Neuronal stem cell (in vitro differentiated cells): ENCODE measurements at places on chromosomes 12 and 14.

GRCh38 chr14:94936401-94936892, 166.5 kb upstream of the GSC start:
- DNase-seq: no peak

GRCh38 chr12:65620046-65620445, 204.2 kb upstream of the HMGA2 start:
- no peak for DNase-seq

DNA sequence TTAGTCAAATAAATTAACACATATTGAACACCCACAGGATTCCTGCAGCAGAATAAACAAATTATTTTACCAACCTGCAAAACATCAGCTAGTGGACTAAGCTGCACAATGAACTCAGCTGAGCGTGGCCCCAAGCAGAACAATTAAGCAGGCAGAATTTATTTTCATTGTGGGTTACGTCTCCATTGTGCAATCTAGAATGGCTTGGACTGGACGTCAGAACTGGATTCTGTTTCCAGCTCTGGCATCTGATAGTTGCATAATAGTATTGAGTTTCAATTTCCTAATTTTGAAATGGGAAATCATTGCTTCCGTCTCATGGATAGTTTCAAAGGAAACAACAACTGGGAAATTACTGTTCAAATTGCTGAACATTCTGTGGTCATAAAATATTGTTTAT, 35.5 kb upstream of the RERG start:
- no peak for DNase-seq

DNA sequence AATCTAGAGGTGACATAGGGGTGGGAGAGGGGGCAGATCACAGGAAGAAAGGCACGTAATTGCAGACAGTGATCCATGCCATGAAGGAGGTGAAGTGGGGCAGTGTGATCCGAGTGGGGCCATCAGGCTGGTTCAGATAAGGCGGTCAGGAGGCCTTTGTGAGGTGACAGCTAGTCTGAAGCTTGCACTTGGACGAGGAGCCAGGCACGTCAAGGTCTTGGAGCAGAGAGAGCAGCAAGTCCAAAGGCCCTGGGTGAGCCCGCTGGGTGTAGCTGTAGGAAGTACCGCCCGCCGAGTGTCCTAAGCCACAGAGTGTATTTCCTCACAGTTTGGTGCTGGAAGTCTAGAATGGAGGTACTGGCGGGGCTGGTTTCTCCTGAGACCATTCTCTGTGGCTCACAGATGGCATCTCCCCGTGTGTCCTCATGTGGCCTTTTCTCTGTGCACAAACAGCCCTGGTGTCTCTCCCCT, 23.6 kb downstream of the RHOF start:
- no peak for DNase-seq

GRCh38 chr14:87087881-87088280, 905.1 kb downstream of the GALC start:
- no peak for DNase-seq

- no peak for DNase-seq
Measured at GRCh38 chr12:95820096-95820703, 29.6 kb upstream of the NTN4 start.

DNA sequence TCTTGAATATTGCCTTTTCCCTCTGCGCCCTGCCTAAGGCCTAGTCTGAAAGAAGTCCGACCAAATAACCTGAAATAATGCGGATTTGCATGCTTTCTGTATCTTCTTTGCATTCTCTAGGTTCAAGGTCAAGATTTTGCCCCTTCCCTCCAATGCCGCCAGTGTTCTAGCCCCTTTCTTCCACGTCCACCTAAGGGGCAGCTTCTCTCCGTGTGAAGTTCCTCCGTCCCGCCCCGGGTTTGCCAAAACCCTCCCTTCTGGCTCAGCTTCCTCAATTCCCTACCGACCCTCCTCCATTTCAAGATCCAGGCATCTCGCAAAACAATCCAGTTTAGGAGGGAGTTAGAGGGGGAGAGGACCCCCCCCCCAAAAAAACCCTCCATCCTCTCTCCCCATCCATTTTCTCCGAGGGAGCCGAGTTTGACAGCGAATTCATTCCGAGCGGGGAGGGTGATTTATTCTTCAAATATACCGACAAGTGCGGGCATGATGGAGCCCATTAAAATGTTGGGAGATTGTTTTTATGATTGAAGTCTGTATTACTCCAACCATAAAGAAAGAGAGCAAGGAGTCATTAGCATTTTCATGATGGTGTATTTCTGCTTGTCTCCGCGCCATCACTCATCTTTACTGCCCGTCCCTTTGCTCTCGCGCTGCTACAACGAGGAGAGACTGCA, 20.9 kb upstream of the ATP5MC2 start:
- DNase-seq: no peak

DNA sequence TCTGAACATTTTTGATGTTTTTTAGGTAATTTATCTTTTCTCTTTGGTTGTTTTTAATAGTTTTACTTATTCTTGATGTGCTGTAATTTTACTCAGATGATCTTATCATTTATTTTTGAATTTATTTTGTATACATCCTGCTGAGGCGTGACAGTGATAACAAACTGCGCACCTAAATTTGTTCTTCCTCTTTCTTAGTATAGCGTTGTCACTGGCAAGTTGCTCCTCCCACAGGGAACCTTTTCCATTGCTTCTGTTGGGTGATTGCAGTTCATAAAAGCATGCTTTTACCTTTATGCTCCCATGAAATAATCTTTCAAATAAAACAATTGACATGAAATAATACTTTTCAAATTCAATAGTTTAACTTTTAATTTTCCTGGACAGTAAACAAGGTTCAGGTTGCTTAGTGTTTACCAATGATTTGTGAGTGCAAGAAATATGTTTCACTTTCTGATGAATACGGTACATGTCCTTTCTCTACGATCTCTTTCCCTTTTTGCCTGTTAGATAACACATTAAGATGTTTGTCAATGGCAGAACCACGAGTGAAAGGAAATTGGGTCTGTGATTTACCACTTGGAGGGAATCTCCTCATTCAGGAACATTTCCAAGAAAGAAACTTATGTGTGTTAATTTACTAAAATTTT, 223.3 kb downstream of the CCDC91 start:
- no peak for DNase-seq

GRCh38 chr12:81330480-81330879, 252.6 kb downstream of the ACSS3 start:
- DNase-seq: no peak

DNA sequence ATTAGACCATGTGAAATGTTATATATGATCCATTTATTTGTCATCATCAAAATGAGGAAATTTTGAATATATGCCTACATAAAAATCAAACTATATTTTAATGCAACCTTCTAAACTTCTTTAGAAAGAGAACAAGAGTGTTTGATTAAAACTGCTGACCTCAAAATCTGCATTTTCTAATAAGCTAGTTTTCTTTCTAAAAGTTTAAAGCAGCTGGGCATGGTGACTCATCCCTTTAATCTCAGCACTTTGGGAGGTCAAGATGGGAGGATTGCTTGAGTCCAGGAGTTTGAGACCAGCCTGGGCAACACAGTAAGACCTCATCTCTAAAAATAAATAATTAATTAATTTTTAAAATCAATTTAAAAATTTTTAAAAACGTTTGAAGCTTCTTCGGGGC, 36.2 kb downstream of the GNPTAB start:
- DNase-seq: no peak
